Tibial nerve (tissue), 4 donors: ENCODE measurements at places on chromosomes 1 and 21. TPM values are rescaled to one million over a fixed set of nuclear protein-coding genes. Genes with fewer than 3 reads are reported as not detected.

DLGAP3 gene
- 0.42 TPM for total RNA-seq

SHE gene
- 17.9 TPM for total RNA-seq

ZFYVE9 gene
- 32.3 TPM for total RNA-seq

RPS6KC1 gene
- total RNA-seq = 27.5 TPM

SUSD4 gene
- total RNA-seq = not detected

MYBPH gene
- not detected for total RNA-seq

CCDC27 gene
- not detected for total RNA-seq

CCDC190 gene
- 1.3 TPM for total RNA-seq

TMEM269 gene
- total RNA-seq = 0.22 TPM

SNX7 gene
- total RNA-seq = 11.6 TPM

ATP1A2 gene
- 197 TPM for total RNA-seq

PROK1 gene
- total RNA-seq = 4.6 TPM

USP21 gene
- total RNA-seq = 25.7 TPM

PKN2 gene
- 36.3 TPM for total RNA-seq

ATAD3C gene
- 2.0 TPM for total RNA-seq

KRTAP15-1 gene
- total RNA-seq = not detected

LENEP gene
- 1.5 TPM for total RNA-seq

NHLH1 gene
- not detected for total RNA-seq

DMAP1 gene
- total RNA-seq = 53.0 TPM

KCNQ4 gene
- 0.22 TPM for total RNA-seq

SLC25A34 gene
- total RNA-seq = 2.8 TPM

SMCP gene
- total RNA-seq = not detected

FNDC5 gene
- total RNA-seq = not detected

ZBTB8A gene
- 8.1 TPM for total RNA-seq

CRP gene
- total RNA-seq = not detected

SLC45A1 gene
- total RNA-seq = 9.6 TPM

NGF gene
- total RNA-seq = 3.6 TPM

EFNA1 gene
- total RNA-seq = 27.4 TPM

KCNK1 gene
- total RNA-seq = 3.8 TPM

ZSWIM5 gene
- 2.4 TPM for total RNA-seq

DIRAS3 gene
- total RNA-seq = 7.5 TPM

THEM5 gene
- total RNA-seq = not detected

TBX19 gene
- total RNA-seq = 2.9 TPM

SPTA1 gene
- not detected for total RNA-seq

OR2L3 gene
- not detected for total RNA-seq

TNFRSF4 gene
- 1.0 TPM for total RNA-seq

RBM11 gene
- 28.5 TPM for total RNA-seq

ACTN2 gene
- 0.90 TPM for total RNA-seq

GBP3 gene
- total RNA-seq = 25.8 TPM

BATF3 gene
- 3.5 TPM for total RNA-seq

ST6GALNAC3 gene
- total RNA-seq = 2.7 TPM

SLC5A3 gene
- total RNA-seq = 47.2 TPM

HAO2 gene
- not detected for total RNA-seq

STYXL2 gene
- not detected for total RNA-seq

TMEM69 gene
- 28.6 TPM for total RNA-seq

OPRD1 gene
- not detected for total RNA-seq

KIF2C gene
- total RNA-seq = 3.3 TPM

ANGPTL1 gene
- 31.4 TPM for total RNA-seq

ITGB2 gene
- total RNA-seq = 43.5 TPM

TRIM67 gene
- total RNA-seq = not detected

UBE4B gene
- 31.2 TPM for total RNA-seq

HPCAL4 gene
- not detected for total RNA-seq

TMEM240 gene
- 5.1 TPM for total RNA-seq

CYP4Z1 gene
- total RNA-seq = 8.5 TPM

FAM177B gene
- total RNA-seq = not detected

DIO1 gene
- total RNA-seq = not detected

PLEKHN1 gene
- 2.4 TPM for total RNA-seq

ANKRD34A gene
- 2.4 TPM for total RNA-seq
